CD4-positive, alpha-beta memory T cell (primary cell): ENCODE measurements at places on chromosomes 3 and 15. TPM values are rescaled to one million over a fixed set of nuclear protein-coding genes. Genes with fewer than 3 reads are reported as not detected.

Gene TMC3
- total RNA-seq, result not detected

Gene NMD3
- total RNA-seq, result 41.4 TPM

- H3K4me3 ChIP-seq, result no peak overlapping the region
- peaks cover 5% of the 10 kb centered on the region for H3K27me3 ChIP-seq
- H3K36me3 ChIP-seq, result no peaks in the 10 kb centered on the region
- no peak for DNase-seq
These were observed 3.0 kb upstream of the CYP11A1 start for GRCh38 chr15:74370471-74370870.

DNA sequence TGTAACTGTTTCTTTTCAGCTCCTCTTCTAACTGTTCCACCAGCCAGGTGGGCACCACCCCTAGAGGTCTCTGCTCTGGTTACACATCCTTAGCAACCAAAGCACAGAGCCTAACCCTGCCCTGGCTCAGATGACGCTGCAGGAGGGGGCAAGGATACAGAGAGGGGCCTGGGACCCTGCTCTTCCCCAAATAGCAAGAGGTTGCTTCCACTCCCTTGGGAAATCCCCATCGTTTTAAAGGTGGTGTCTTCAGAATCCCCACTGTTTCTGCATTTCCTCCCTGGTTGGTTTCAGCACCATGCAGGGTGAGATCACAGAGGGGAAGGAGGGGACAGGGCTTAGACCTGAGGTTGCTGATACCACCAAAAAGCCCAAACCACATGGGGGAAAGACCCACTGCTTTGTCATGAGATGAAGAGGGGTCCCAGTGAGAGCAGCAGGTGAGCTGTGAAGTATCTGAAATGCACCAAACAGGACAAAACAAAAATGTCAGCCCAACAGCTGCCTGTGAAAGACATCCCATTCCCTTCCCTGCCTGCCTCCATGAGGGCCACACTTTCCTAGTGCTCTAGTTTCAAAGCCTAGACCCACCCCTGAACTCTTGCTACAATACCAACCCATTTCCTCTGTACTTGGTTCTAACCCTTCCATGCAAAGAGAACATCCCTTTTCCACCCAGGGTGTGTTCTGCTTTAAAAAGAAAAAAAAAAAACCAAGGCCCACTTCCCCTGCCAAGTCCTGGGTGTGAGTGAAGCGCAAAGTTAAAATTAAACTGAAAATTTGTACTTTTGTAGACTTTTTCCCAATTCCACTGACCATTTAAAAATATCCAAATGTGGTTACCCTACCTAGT, 29.0 kb downstream of the ANP32A start:
- H3K27ac ChIP-seq, result peak overlapping the region; percentile 53
- H3K27me3 ChIP-seq, result no peaks in the 10 kb centered on the region
- peaks cover 71% of the 10 kb centered on the region for H3K4me1 ChIP-seq
- no peak overlapping the region for H3K4me3 ChIP-seq
- peak; percentile 43 for DNase-seq
- peaks cover 10% of the 10 kb centered on the region for H3K36me3 ChIP-seq

DNA sequence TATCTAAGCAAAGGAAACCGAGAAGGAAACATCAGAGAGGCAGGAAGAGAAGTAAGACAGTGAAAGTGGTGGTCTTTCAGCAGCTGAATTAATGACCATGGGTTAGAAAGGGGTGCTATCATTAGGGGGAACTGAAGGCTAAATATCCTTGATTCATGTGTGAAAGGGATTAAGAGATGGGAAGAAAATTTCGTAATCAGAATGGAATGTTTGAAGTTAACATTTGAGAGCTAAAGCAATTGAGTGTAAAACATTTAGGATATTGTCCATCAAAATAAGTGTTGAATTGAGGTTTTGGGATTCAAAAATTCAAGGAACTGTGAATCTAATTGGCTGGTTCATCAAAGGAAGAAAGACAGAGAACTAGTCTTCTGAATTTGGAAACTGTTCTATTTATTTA, 4.1 kb upstream of the ECT2 start:
- no peaks in the 10 kb centered on the region for H3K27me3 ChIP-seq
- H3K36me3 ChIP-seq, result no peaks in the 10 kb centered on the region
- no peak overlapping the region for H3K4me3 ChIP-seq

- DNase-seq, result no peak
- H3K4me3 ChIP-seq, result no peak overlapping the region
- no peaks in the 10 kb centered on the region for H3K27me3 ChIP-seq
- H3K36me3 ChIP-seq, result no peaks in the 10 kb centered on the region
- no peak overlapping the region for H3K27ac ChIP-seq
- H3K4me1 ChIP-seq, result no peaks in the 10 kb centered on the region
These were observed 379.0 kb upstream of the PDZRN3 start for GRCh38 chr3:74003734-74004133.

DNA sequence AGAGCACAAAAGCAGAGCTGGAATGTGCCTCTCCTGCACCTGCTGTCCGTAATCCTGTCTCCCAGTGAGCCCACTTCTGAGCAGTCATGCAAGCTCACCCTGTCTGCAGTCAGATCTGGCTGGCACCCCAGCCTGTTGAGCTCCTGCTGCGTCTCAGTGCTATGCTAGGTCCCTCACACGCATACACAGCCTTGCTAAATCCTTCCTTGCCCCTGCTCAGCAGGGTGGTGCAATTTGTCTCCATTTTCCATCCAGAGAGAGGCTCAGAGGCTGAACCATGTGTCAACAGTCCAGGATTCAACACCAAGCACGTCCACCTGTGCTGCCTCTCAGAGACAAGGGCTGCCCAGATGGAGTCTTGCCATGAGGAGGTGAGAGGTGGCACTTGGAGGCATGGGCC, 11.0 kb downstream of the POMGNT2 start:
- H3K36me3 ChIP-seq, result no peaks in the 10 kb centered on the region
- DNase-seq, result no peak
- no peak overlapping the region for H3K4me3 ChIP-seq
- no peaks in the 10 kb centered on the region for H3K4me1 ChIP-seq

DNA sequence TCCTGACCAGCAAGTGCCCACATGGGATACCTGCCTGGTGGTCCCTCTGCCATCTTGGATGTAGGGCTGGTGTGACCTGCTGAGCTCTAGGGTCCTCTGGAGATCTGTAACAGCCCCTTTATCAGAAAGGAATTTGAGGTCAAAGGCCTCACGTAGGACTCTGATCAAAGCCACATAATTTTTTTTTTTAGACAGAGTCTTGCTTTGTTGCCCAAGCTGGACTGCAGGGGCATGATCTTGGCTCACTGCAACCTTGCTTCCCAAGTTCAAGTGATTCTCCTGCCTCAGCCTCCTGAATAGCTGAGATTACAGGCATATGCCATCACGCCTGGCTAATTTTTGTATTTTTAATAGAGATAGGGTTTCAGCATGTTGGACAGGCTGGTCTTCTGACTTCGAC, 9.5 kb downstream of the ITGB5 start:
- H3K27ac ChIP-seq, result no peak overlapping the region
- H3K4me1 ChIP-seq, result no peaks in the 10 kb centered on the region
- H3K27me3 ChIP-seq, result no peaks in the 10 kb centered on the region
- no peak overlapping the region for H3K4me3 ChIP-seq
